ENCODE measurements at places on chromosomes 4 and X.

DNA sequence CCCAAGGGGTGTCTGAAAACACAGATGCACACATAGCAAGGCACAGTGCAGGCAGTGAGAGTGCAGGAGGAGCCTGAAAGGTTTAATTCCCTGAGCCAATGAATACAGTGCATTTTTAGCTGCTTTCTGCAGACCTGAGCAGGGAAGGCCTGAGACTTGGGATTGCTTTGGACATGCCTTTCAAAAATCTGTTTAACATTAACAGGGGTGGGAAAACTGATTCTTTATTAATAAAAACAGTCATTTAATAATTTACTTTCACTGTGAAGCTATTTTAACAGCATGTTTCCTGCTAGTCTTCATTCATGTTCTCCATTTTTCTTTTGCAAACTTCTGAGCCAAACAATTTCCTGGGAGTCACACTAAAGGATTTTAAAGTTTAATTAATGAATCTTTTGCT lies 488.1 kb downstream of the SMARCA1 start:
- DNase-seq, result no peak

DNA sequence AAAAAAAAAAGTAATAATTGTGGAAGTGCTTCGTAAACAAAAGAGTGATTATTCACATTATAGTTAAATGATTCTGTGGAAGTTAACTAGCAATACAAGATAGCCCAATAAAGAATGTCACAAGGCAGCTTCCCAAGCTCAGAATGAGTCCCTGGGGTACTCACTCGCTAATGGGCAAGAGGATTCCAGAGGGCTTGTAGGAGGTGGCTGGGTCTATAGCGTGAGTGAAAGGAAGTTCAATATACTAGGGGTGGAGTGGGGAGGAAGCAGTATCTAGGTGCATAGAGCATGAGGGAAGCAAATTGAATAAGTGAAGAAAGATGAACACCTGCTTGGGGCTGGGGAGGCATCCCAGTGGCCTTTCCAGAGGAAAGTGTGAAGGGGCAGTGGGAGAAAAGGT lies 42.5 kb downstream of the RTL5 start:
- no peak for DNase-seq

DNA sequence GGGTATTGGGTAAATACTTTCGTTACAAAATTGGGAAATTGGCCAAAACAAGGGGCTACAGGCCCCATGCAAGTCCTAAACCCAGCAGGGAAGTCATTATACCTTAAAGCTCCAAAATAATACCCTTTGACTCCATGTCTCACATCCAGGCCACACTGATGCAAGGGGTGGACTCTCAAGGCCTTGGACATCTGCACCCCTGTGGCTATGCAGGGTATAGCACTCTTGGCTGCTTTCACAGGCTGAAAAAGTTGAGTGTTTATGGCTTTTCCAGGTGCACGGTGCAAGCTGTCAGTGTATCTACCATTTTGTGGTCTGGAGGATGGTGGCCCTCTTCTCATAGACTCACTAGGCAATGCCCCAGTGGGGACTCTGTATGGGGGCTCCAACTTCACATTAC lies 326.5 kb downstream of the TEX13C start:
- DNase-seq, result no peak

DNA sequence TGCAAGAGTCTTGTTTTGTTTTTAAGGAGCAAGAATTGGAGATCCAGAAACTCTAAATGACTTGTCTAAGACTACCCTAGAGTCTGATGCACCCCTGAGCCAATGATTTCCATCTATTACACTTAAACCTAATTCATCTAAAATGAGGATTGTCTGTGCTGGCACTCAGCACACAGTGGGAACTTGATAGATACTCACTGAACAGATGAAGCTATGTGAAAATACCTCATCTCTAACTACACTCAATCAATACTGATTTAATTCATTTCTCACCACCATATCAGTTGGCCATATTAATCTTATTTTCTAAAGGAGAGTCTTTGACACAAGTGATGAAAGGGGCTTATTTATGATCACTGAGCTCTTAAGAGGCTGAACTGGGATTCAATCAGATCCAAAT lies 262.1 kb downstream of the HS3ST1 start:
- no peak for DNase-seq

- DNase-seq, result peak; percentile 27
Measured at GRCh38 chr4:53240573-53240972, 125.3 kb downstream of the SCFD2 start.

- DNase-seq, result peak; percentile 38
Measured at GRCh38 chrX:78708262-78708661, 39.3 kb upstream of the LPAR4 start.

GRCh38 chr4:173910891-173911290 lies 372.6 kb downstream of the FBXO8 start:
- no peak for DNase-seq

DNA sequence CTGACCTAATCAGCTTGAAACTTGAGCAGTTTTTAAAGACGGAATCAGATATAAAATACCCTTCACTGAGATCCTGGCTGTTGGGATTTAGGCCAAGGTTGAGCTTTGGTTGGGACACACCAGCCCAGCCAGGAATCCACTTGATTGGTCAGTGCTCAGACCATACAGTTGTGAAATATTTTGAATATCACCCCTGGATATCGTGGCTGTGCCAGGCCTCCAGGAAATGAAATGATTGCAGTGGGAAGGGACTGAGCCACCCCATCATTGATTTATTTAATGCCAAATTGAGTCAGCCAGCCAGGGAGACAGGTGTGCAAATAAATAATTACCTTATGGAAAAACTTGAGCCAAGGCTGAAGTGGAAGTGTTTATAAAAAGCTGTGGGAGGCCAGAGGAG lies 128.4 kb upstream of the SCML1 start:
- no peak for DNase-seq

DNA sequence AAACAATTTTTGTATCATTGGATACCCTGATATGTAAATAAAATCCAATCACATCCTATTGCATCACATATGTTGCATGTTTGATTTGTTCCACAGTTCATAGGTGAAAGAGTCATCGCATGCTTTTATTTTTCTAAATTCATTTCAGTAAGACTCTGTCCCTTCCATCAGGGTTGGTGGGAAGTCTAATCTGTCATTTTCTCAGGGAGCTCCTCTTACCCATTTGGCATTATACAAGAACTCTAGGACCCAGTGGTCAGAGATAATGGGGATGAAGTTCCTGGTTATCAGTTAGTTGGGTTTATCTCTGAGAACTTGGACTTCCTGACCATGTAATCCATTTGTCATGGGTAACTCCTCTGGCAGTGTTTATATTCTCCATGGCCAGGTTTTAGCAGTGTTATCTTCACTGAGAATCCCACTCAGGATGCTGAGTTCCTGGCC lies 227.1 kb upstream of the JADE1 start:
- DNase-seq, result no peak

DNA sequence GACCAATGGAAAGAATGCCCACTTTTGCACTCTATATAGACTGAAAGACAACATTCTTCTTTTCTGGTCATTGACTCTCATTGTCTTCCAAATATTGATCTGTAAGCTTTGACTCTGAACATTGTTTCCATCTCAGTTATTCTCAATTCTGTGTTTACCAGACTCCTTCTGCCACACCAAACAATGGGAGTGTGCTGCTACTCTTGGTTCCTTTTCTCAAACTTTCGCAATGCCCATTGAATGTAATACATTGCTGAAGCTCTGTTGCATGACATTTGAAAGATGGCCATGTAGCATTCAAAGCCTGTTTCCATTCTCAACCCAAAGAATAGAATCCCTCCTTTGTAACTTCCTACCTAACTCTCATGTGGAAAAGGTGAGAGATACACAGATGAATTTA lies 136.2 kb downstream of the BTC start:
- no peak for DNase-seq

DNA sequence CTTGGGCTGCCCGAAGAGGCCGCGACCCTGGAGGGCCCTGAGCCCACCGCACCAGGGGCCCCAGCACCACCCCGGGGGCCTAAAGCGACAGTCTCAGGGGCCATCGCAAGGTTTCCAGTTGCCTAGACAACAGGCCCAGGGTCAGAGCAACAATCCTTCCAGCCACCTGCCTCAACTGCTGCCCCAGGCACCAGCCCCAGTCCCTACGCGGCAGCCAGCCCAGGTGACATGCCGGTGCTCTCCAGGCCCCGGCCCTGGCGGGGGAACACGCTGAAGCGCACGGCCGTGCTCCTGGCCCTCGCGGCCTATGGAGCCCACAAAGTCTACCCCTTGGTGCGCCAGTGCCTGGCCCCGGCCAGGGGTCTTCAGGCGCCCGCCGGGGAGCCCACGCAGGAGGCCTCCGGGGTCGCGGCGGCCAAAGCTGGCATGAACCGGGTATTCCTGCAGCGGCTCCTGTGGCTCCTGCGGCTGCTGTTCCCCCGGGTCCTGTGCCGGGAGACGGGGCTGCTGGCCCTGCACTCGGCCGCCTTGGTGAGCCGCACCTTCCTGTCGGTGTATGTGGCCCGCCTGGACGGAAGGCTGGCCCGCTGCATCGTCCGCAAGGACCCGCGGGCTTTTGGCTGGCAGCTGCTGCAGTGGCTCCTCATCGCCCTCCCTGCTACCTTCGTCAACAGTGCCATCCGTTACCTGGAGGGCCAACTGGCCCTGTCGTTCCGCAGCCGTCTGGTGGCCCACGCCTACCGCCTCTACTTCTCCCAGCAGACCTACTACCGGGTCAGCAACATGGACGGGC lies 579 bp downstream of the ABCD1 start:
- DNase-seq, result no peak

DNA sequence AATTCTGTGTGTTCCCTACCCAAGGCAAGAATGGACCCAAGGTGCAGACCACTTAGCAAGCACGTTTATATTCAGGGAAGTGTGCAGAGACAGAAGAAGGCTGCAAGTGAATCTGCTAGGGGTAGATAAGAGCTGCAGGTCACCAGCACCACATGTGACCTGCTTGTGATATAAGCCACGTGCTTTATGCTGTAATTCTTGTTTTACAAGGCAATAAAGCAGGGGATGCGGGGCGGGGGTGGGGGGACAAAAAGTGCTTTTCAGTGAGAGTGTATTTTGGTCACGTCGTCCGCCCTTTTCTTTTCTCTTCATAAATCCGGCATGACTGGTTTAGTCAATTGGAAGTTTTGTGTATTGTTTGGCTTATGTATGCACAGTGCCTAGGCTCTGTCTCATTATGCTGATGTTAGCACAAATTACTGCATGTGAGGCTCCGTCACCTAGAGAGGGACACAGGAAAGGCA lies 192.7 kb downstream of the RBMX2 start:
- DNase-seq, result no peak

DNA sequence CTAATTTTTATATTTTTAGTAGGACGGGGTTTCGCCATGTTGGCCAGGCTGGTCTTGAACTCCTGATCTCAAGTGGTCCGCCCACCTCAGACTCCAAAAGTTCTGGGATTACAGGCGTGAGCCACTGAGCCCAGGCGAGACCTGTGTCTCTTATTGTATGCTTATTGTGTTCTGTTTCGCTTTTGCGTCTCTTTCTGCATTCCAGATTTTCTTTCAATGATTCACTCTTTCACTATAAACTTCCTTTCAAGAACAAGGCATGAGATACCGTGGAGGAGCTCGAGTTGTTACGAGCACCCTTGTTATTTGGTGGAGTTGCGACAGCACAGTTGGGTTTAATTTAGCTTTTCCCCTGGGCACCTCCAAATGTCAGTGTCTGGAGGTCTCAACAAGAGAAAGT lies 366.7 kb upstream of the FAT1 start:
- no peak for DNase-seq

- DNase-seq, result no peak
Measured at GRCh38 chr4:185702147-185702663, 109.8 kb downstream of the SORBS2 start.

- peak; percentile 83 for DNase-seq
Measured at GRCh38 chr4:123986268-123986798, 589.7 kb downstream of the SPRY1 start.

- no peak for DNase-seq
Measured at GRCh38 chr4:56540826-56541225, 35.2 kb downstream of the ARL9 start.

- DNase-seq, result no peak
Measured at GRCh38 chr4:56222514-56222913, 164.8 kb downstream of the AASDH start.

DNA sequence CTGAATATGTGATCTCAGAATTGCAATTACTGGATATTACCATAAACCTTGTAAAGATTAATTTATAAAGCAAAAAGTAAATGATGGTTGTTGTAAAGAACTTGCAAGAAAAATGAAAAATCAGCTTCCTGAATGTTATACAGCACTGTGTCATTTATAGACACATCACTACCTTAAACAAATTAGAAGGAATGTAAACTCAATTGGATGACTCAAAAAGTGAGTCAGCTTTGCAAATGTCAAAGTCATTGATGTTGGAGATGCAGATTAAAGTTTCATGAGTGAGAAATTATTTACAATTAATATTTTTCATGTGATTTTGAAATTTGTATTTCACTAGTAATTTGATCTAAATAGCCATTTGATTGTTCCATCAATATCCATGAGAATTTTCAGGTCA lies 193.2 kb downstream of the RAPGEF2 start:
- DNase-seq, result peak; percentile 24

DNA sequence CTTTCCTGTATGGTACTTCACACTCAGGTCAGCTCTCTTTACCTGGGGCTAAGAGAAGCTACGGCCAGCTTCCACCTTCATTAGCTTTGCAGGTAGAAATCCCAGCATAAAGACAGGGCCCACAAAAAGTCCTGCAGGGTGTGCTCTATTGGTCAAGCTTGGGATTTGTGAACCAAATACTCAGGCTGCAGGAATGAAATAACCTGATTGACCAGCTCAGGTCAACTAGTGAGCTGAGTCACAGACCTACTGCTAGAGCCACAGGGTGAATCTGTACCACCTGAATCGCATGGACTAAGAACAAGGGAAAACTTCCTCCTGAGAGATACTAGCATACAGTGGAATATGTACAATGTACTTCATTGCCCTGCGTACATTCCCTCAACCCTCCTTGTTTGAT lies 172.2 kb downstream of the HHIP start:
- no peak for DNase-seq

GRCh38 chr4:157776930-157777528 lies 395.8 kb downstream of the GASK1B start:
- DNase-seq, result no peak

DNA sequence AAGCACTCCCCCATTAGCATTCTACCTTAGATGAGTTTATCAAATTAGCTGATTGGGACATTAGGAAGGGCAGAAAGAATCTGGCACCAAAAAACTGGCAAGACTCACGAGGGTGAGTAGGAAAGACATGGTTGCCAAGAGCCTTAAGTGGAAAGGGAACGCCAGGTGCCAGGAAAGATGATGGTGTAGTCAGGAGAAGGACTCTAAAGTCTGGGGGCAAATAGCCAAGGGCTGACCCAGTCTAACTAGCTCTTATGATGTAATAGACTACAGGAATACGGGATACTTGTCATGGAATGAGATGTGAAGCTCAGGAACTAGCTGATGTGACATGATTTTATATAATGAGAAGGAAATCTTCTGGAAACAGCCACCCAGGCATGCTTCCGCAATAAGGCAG lies 94.8 kb downstream of the MBNL3 start:
- DNase-seq, result no peak

- DNase-seq, result no peak
Measured at GRCh38 chrX:56762707-56763555, 33.9 kb downstream of the NBDY start.

GRCh38 chrX:30570505-30570904 lies 7.1 kb downstream of the TASL start:
- peak; percentile 33 for DNase-seq
